ENCODE measurements at places on chromosomes 12 and 14.

DNA sequence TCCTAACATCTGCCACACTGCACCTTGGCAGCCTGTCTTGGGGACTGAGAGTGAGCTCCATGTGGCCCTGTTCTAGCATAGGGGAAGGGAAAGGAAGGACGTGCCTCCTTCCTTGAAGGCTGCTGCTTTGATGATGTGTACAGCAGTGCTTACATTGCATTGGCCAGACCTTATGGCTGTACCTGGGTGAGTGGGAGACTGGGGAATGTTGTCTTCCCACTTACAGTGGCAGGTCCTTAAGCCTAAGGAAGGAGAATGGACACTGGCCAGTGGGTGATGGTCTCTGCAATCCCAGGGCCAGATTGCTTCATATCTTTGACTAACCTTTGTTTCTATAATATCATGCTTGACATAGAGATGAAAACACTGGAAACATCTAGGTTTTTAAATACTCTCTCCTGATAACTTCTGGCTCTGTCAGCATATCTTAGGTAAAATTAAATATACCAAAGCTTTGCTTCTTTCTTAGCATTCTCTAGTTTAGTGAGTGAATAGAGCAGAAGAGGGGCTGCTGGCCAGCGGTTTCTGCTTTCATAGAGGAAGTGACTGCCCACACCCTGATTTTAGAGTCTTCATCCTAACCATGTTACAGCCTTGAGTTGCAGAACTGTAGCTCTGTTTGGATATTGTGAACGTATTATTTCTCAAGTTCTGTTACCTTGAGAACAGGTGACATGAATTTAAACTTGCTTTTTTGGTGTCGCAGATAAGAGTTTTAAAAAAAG lies 27.2 kb downstream of the KLC1 start:
- no peak for DNase-seq

DNA sequence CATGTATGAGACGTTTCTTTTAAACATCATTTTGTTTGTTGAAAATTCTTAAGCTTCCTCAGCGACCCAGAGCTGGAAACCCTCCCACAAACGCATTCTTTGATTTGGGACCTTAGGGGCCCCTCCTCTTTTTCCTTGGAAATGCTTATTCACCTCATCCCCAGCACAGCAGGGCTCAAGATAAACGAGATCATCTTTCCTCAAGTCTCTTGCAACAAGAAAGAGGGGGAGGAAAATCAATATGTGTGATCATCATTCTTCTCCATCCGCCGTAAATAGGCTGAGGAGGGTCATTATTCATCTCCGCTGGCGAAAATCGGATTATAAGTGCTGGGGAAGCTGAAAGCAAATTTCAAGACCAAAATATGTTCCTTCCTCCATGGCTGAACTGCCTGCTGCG lies 1415.2 kb downstream of the AACS start:
- no peak for DNase-seq

DNA sequence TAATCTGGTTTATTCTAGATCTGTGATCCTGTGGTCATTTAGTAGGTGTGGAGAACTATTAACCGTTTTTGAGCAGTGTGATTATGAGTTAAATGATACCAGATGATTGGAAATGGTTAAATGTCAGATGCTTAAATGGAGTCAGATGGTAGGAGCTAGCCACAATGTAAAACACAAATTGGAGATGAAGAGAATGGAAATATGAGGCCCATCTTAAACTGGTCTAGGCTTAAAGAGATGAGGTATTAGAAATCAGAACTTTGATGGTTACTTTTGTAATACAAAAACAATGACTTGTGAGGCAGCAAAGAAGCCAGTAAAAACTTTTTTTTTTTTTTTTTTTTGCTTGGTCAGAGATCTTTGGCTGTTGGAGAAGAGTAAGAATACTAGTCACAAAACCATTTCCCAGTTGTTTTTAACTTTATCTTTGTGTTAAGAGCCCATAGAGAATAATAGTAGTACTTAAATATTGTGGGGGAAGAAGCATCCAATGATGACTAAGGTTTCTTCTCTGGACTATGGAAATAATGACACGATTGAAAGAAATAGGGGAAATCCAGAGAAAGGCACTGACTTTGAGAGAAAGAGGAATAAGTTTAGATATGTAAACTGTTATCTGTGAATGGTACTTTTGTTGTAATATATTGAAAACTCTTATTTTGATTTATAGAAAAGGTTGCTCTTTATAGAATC lies 95.9 kb downstream of the WNK1 start:
- no peak for DNase-seq

GRCh38 chr12:43308776-43309175 lies 243.2 kb downstream of the ADAMTS20 start:
- DNase-seq, result no peak

- DNase-seq, result no peak
Measured at GRCh38 chr12:53217051-53217930, 10.2 kb upstream of the ITGB7 start.

DNA sequence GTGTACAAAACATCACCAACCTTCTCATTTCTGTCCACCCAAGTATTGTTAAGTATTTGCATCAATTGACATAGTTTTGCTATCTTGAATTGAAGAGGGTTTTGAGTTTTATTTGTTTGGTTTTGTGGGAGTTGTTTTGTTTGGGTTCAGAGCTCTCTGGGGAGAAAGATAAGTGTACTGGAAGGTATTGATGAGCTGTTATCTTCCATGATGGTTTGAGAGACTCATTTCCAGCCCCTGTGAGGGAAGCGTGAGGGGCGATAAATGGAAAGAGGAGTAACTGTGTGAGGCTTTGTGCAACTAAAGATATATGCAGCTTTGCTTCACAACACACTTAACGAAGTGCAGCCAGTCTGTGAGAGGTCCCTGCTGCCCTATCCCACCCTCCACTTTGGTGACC lies 15.7 kb upstream of the CIPC start:
- DNase-seq, result no peak

DNA sequence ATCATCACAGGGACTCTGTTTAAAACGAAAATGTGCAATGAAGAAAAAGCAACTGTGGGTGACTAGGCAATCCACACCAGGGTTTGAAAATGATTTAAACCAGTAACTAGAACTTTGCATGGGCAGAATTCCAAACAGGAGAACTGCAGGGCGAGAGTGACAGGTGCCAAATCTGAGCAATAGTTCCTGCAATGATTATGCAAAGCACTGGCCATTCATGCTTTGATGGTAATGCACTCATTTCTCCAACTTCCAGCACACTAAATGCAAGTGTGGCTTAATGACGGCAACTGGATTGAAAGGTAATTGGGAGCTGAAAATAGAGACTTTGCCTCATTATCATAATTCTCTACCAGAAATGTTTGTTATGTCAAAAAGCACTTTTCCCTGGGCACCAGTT lies 140.5 kb upstream of the TMCC3 start:
- no peak for DNase-seq

DNA sequence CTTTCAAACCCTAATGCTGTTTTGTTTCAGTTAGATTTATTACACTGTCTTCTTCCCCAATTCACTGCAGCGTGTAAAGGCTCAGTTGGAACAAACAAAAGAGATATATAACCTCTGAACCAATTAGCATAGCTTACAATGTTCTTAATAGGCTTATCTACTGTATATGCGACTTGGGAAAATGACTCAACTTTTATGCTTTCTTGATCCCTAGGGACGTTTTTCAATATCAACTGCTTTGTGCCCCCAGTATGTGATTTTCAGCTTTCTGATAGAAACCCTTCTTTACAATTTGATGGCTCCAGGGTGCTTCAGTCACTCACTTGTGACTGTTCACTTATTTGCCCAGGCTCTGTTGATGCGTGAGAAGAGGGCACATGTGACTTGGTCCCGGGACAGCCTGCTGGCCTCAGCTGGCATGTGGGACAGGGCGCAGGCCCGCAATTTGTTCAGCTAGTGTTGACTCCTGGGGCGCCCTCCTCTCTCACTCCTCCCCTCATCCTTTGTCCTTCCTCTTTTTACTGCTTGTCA lies 107.1 kb downstream of the TMTC2 start:
- no peak for DNase-seq

- DNase-seq, result no peak
Measured at GRCh38 chr12:80068173-80068572, 31.2 kb upstream of the OTOGL start.

DNA sequence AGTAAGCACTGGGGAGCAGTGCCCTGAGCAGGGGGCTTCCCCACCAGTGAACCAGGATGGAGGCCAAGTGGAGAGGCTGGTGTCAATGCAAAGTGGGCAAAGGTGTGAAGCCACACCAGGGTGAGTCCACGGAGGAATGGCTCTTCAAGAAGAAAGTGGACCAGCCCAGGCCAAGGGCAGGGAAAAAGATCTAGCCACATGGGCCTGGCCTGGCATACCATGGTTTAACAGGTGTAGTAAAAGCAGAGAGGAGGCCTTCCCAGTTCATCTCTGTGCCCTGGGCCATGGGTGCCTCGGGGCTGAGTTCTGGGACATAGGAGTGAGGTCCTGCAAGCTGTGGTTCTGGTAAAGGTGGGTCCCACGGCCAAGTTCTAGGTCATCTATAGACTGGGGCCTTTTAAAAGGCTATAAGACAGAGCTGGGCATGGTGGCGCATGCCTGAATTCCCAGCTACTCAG lies 153.4 kb downstream of the DPF3 start:
- DNase-seq, result no peak

GRCh38 chr12:2302711-2303580 lies 250.2 kb downstream of the CACNA1C start:
- DNase-seq, result no peak

- DNase-seq, result no peak
Measured at GRCh38 chr12:115146453-115146852, 462.5 kb upstream of the TBX3 start.

GRCh38 chr12:113945174-113946173 lies 20.7 kb downstream of the RBM19 start:
- no peak for DNase-seq

- DNase-seq, result no peak
Measured at GRCh38 chr12:110592078-110592477, 9.0 kb upstream of the PPTC7 start.

DNA sequence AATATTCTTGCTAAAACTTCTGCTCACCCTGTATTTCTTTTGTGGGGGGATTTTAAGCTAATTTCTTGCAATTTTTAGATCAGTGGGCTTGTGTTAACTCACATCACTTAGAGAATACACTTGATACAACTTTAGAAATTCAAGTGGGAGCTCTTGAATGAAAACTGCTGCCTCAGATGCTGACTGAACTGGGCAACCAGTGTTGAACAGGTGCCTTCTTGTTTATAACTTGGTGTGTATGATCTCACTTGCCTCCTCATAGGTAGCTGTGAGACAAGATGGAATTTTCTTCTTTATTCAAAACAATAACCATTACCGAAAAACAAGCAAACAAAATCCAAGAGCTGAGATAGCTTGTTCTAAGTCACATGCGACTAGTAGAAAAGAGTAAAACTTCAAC lies 63.5 kb downstream of the FGD4 start:
- no peak for DNase-seq

DNA sequence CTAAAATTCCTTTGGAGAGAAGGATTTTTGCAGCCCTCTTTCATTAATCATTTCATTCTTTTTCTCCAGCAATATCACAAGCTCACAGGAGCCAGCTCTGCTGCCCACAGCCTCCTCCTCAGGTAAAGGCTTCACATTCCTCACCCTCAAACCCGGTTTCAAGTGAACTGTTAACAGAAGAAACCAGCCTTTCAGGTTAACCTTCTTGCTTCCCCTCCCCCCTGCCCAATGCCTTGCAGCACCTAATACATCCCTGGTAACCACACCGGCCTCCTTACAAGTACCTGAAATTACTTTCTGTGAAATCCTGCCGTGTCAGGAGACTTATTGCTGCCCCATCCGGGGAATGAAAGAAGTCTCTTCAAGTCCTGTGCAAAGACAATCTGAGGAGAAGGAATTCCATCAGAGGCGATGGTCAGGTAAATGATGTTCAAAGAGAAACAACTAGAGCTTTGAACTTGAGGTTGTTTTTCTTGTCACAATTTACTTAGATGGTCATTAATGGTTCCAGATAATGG lies 111.2 kb downstream of the MYRFL start:
- DNase-seq, result no peak

DNA sequence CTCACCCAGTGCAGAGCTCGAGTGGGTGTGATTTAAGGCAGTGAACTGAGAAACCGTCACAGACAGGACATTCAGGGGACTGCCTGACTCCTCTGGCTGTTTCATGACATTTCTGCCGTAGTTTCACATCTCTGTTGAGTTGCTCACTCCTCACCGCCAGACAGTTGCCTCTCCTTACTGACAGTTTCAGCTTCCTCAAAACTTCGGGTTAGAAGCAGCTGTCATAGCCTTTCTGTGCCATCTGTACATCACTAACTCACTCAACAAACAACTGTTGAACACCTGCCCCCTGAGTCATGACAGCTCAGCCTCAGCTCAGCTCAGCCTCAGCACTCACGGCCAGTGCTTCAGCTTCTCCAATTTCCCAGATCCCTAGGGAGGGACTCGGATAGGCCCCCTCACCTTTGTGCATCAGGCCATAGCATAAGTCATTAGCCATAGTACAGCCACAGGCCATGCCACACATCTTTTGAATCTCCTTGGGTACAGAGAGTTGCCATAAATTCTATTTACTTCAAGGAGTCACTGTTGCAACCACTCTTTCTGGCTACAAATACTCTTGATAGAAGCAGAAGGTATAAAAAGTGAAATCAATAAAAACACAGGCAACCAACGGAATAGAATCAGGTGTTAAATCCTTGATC lies 6.2 kb upstream of the SLC15A4 start:
- DNase-seq, result peak; percentile 9

- no peak for DNase-seq
Measured at GRCh38 chr12:54572881-54573280, 15.6 kb downstream of the PPP1R1A start.

DNA sequence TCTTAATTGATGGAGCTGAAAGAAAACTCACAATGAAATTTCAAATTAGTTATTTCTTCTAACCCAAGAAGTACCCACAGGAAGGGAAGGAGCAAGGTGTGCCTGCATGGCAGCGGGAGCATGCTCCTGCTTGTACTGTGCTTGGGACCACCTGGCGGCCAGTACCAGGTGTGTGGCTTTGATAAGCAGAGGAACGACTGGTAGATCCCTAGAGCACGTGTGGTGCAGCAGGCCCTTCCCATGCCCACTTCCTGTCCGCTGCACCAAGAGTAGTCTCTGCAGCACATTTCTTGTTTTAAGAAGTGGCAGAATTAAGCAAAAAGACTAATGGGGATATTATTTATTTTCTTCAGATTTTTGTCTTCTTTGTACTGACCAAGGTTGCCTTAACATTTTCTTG lies 122.3 kb upstream of the ATF1 start:
- no peak for DNase-seq

DNA sequence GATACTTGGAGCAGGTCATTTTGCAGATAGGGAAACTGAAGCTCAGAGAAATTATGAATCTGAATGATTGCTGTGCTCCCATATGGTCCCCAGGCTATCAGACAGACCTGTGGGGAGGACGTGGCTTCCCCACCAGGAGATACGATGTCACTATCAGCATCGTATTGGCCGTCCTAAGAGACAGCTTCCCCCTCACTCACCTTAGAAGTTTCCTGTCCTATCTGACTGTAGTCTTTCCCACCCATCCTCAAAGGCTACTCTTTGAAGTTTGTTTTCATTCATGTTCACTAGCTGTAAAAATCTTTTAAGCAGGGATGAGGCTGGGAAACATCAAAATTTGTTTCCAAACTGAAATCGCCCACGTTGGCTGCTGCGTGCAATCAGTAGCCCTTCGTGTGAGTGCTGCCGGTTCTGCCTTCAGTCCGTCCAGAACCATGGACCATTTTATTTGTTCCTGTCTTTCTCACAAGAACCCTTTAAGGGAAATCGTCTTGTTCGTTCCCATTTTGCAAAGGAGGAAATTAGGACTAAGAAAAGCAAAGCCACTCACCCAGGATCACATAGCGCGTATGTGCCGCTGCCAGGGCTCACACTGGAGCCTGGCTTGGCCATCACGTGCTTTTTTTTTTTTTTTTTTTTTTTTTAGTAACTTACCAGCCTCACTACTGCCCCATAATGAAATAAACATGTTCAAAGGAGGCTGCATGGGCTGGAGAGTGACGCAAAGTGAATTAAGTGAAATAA lies 1.0 kb upstream of the KDM2B start:
- DNase-seq, result no peak
